ENCODE measurements at places on chromosomes 13 and 19.

- no peak for DNase-seq
These were observed 138.2 kb downstream of the PIBF1 start for GRCh38 chr13:72920097-72920496.

GRCh38 chr19:8075158-8076074 is 22.9 kb downstream of the CCL25 start:
- no peak for DNase-seq

- no peak for DNase-seq
These were observed 45.5 kb downstream of the COL4A1 start for GRCh38 chr13:110261166-110262081.

- no peak for DNase-seq
These were observed 964 bp downstream of the KHSRP start for GRCh38 chr19:6423499-6424194.

GRCh38 chr13:24650161-24650560 is 30.0 kb upstream of the ATP12A start:
- DNase-seq, result peak; percentile 60
